Smooth muscle cell of the coronary artery (primary cell): ENCODE measurements at places on chromosomes 4 and X. TPM values are rescaled to one million over a fixed set of nuclear protein-coding genes. Genes with fewer than 3 reads are reported as not detected.

The ARHGAP36 gene
- not detected in 2 replicates for total RNA-seq

The MID2 gene
- total RNA-seq, result 6.4 and 11.9 TPM in 2 replicates

The ZCCHC18 gene
- total RNA-seq, result 0.12 and 0.98 TPM in 2 replicates

The AKAP4 gene
- not detected in 2 replicates for total RNA-seq

The QRFPR gene
- not detected in 2 replicates for total RNA-seq
